GM06990 (cell line): ENCODE measurements at places on chromosomes 11 and 22.

GRCh38 chr22:29251981-29252911, 15.5 kb downstream of the RHBDD3 start:
- DNase-seq = no peak

- no peak for DNase-seq
These were observed 101.5 kb downstream of the ST3GAL4 start for GRCh38 chr11:126456783-126457542.

- DNase-seq = no peak
These were observed 21.2 kb downstream of the IGSF9B start for GRCh38 chr11:133935551-133935910.

GRCh38 chr22:23845265-23846080, 6.7 kb upstream of the DERL3 start:
- no peak for DNase-seq
